DMS79 treated with DMSO at 0.1 percent for 48 hours (cell line): ENCODE measurements at places on chromosomes 2 and 18.

DNA sequence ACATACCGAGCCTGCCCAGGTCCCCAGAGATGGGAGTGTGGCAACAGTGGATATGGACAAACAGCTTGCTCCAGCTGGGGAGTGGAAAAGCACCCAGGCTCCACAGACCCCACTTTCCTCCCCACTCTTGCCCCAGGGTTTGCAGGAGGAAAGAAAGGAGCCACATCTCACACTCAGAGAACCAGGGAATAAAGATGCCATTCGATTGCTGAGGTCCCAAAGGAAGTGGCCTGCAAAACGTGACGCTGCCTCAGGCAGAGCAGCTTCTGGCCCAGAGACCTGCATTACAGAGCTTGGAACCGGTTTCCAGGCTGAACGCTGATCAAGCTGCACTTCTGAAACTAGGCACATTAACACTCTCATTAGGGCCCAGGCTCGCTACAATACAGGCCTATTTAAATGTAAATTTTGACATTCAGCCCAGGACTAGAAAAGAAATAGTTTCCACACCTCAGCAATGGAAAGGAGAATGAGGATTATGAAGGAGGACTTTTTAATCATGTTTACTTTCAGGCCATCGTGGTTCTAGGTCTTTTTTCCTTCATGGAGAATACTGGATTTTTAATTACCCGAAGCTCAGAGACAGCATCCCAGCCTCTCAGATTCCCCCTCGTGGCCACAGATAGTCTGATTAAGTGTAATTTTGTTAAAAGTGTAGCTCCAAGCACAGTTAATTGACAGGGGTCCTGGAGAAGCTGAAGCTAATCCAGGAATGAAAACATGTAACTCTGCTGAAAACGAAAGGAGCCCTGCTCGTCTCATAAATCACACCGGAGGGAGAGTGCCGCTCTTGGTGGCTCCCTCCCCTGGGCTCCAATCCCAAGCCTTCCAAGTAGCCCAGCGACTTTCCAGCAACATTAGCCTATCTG lies 221.3 kb upstream of the RAB6C start:
- no peak for DNase-seq

DNA sequence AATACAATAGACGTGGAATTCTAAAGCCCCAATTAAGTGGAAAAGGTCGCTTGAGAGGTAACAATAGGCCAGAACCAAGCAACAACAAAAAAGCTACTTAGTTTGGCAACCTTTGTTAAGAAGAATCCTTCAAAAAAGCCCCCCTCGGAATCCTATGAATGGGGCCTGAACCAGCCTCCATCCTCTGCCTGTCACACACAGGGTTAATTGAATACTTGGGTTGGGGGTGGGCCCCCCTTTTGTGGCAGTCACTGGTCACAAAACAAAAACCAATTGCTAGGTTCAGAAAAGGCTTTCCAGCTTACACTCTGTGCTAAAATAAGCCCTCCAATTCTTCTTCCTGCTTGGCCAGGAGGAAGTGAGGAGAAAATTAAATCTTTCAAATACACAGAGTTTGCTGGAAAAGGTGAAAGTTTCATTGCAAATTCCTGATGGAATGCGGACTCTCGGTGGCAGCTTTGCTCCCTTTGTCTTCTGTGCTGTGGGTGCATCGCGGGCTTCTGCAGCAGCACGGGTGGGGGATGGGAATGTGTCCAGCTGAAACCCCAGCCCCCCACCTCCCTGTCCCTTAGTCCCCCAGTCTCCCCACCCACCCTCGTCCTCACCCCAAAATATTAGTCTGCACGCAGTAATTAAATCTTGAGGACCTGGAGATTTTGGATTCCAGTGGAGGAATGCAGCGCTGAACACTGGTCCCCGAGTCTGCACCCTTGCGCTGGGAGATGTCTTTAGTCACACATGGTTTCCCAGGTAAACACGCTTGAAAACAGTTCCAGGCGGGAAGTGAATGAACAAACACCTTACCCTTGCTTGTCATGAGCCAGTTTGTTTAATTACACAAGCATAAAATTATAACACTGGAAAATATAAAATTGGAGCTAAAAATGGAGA lies 254.3 kb downstream of the SOX11 start:
- peak; percentile 72 for DNase-seq

DNA sequence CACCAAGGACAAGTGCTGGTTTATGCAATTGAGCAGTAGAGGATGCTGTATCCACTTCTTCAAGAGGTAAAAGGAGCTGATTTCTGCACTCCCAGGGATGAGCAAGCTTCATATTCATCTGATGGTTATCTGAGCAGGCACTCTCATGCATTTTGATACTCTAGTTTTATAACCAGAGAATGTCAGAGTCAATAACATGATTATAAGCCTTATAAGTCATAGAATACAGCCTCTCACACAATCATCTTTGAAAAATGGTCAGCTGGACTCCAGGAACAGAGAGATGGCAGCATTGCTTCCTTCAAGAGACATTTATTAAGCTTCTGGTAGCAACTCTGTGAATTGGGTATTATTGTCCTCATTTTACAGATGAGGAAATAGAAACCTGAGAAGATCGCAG lies 167.1 kb downstream of the SLC8A1 start:
- no peak for DNase-seq

- no peak for DNase-seq
These were observed 156.9 kb downstream of the GRB14 start for GRCh38 chr2:164464376-164464775.

- DNase-seq: no peak
These were observed 626.2 kb upstream of the SETBP1 start for GRCh38 chr18:44054514-44054913.

DNA sequence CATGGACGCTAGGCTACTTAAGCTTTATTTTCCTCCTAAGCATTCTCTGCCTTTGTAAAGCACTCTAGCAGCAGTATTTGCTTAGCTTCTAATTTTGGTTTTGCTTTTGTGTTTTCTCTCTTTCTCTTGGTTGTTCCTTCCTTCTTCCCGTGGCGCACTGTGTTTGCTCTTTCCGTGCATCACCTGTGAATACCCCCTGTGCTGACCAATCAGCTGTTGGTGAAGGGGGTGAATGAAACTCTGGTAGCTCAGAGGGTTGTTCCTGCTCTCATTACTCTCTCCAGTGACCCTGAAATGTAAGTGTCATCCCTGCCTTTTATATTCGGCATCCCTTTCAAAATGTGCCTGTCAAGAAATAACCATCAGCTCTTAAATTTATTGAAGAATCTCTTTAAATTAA lies 45.5 kb upstream of the TNFRSF11A start:
- DNase-seq: no peak

DNA sequence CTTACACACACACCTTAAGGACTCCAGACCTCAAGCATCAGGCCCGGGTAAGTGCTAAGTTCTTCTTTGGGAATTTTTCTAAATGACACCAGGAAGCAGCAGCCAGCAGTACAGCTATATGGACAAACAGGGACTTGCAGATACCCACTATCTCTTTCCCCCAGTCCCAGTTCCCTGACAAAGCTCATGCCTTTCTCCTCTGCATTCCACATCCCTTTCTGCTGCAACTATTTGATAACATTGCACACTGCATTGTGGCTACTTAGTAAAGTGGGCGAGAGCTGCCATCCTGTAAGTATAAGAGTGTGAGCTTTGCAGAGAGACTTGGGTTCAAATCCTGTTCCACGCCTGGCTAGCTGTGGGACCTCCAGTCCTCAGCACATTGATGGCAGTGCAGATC lies 14.0 kb upstream of the CD226 start:
- no peak for DNase-seq

DNA sequence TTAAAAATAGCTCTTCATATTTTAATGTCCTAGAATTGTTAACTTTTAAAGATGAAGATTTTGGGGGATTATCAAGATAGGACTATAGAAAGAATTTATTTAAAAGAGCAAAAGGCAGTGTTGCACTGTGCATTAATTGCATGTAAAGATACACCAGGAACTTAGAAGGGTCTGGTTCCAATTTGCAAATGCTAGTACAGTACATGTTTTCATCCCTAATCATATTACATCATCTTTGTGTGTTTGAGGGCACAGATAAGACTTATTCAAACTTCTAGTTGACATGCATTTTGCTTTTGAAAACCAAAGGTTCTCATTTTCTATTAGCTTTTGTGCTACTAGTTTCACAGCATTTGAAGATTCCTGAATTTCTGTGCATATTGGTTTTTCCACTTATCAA lies 231.7 kb upstream of the LYPD1 start:
- DNase-seq: no peak

DNA sequence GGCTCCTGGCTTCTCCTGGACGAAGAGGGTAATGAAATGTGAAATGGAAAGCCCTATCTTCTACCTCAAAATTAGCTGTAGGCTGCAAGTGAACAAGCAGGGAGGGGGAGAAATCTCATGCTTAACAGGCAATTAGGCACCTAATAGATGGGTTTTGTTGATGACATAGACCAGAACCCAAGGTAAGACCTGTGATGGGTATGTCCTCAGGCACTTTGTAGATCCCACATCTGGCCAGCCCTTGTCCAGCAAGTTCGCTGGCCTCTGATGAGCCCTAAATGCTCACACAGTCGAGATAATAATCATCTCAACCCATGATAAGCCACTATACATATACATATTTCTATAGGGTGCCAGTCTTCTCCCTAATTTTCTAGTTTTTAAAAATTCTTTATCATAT lies 82.6 kb downstream of the MARCO start:
- DNase-seq: no peak

- no peak for DNase-seq
These were observed 31.0 kb downstream of the DYSF start for GRCh38 chr2:71484354-71484753.
